Stimulated activated CD4-positive, alpha-beta T cell treated with anti-CD3 and anti-CD28 coated beads, Interleukin-12 subunit alpha, Interleukin-12 subunit beta, amount 100 ng/mL, for 48 hours (primary cell): ENCODE measurements at places on chromosomes 1 and 21.

GRCh38 chr1:230750986-230751625 lies 3.9 kb downstream of the CAPN9 start:
- DNase-seq = no peak

DNA sequence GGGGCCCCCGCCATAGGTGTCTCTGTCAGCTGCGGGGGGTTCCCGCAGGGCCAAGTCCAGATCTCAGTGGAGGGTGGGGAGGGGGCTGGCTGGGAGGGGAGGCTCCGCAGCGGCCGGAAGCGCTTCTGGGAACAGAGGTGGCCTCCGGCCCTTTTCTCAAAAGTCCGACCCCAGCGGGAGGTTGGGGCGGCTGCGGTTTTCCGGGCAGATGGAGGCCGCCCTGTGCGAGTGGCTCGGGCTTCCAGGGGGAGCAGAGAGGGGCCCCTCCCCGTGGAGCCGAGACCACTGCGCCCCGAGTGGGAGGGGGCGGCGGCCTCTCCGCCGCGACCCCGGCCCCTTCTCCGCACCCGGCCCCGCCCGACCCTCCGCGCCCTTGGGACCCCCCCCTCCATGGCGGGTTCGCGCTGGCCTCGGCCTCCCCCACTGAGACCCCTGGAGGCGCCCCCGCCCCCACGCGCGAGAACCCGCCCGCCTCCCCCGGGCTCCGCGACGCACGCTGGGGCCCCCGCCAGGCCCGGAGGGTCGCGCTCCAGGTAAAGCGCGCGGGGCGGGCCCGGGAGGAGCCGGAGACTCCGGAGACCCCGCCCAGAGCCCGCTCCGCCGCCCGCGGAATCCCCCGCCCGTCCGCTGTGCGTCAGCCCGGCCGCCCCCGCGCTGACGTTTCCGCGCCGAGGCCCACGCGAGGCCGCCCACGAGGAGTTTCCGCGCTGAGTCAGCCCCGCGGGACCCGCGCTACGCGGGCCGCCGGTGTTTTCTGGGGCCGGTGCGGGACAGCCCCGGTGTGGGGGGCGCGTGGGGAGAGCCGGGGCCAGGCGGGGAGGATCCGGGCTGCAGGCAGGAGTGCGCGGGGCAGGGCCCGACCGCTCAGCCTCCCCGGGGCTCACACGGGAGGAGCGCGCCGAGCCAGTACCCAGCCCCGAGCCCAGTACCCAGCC lies 5.2 kb downstream of the TNFRSF18 start:
- DNase-seq = peak; percentile 85

- DNase-seq = no peak
Measured at GRCh38 chr1:4444086-4444485, 210.3 kb upstream of the AJAP1 start.

DNA sequence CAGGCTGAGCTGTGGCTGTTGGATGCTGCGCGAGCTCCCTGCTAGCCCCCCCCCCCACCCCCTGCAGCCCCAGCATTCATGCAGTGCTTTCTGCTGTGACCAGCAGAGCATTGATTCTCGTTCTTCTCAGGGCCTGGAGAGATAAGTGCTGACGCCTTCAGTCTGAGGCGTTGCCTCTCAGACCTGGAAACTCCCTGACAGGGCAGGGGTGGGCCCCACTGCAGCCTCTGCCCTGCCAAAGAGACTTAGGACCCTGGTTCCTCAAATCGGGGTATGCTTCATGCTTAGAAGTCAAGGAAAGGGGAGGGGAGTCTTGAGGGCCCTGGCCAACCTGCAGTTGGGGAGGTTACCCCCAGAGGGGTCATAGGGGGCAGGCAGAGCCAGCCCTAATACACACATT lies 38.5 kb downstream of the PTPRF start:
- no peak for DNase-seq

GRCh38 chr1:54221113-54221834 lies 21.3 kb downstream of the MRPL37 start:
- no peak for DNase-seq

GRCh38 chr1:45051005-45051772 lies 39.1 kb downstream of the UROD start:
- no peak for DNase-seq
